ENCODE measurements at places on chromosomes 2 and 18. TPM values are rescaled to one million over a fixed set of nuclear protein-coding genes. Genes with fewer than 3 reads are reported as not detected.

- DNase-seq, result no peak
Measured at GRCh38 chr18:27661320-27662018, 476.4 kb upstream of the CHST9 start.

DNA sequence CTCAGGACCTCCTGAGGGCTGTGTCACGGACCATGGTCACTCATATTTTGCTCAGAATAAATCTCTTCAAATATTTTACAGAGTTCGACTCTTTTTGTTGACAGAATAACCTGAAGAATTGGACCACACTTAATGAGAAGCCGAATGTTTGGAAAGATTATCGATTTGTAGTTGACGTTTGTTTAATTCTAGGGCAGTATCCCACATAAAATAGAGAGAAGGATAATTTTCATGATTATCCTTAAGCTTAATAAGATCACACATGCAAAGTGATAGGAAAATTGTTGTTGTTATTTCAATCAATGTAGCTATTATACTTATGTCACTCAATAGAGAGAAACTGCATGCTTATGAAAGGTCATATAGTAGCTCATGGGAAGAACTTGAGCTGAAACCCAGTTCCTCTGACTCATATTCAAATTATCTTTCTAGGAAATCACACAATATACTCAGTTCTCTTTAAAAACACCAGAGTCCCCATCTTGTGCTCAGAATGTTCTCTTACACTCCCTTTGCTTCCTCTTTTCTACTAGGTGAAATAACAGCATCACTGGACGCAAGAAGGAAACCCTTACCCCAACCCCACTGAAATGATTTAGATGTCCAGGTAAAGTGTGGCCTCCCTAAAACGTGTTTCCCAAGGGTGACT is 982.1 kb downstream of the TSN start:
- no peak for DNase-seq

DNA sequence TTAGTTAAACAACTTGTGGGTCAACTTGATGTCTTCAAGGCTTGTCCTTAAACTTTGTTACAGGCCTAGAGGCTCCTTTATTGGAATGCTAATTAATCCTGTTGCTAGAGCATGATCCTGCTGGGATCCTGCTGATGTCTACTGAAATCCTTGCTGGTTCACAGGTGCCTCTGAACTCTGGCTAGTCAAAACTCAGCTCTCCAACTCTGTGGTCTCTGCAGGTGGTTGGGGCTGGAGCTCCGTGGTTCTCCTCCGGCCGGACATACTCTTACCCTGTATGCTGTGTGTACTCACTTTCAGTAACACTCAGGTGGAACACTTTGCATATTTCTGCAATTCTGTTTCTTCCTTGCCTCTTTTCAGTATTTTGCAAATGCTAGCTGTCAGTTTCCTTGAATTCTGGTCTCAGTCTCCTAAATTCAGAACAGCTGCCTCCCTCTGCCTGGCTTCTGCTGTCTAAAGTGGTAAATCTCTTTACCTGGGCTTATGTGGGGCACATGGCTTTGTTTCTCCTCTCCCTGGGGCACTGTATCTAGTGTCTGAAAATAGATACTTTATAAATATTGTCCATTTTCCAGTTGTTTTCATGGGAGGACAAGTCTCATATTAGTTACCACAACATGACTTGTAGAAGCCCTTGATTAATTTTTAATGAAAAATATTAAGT is 113.0 kb downstream of the ATP9B start:
- DNase-seq, result no peak

ALK gene
- total RNA-seq, result 2.0 TPM

SMIM21 gene
- not detected for total RNA-seq

SLC19A3 gene
- 3.7 TPM for total RNA-seq

L3MBTL4 gene
- total RNA-seq, result 0.27 TPM

ALS2 gene
- 45.1 TPM for total RNA-seq

DAPL1 gene
- total RNA-seq, result not detected

All from thoracic aorta (tissue), 2 donors.